HS-5 (cell line): ENCODE measurements at places on chromosomes 16 and 17.

GRCh38 chr16:35314298-35314697, 1854.9 kb downstream of the TP53TG3F start:
- DNase-seq = no peak

DNA sequence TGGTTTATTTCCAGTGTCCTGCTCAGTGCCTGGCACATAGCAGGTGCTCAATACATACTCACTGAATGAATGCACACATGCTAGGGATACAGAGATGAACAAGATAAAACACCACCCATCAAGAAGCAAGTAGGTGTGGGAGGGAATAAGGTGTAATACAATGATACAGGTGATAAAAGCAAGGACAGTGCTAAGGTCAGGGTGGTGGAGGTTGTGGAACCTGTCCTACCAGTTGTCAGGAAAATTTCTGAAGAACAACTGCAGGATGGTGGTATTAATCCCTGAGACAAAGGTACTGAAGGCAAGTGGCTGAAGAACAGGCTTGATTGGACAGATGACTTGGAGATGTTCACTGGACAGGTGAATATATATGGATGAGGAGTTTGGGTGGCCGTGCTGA, 1.8 kb downstream of the KNOP1 start:
- DNase-seq = no peak

DNA sequence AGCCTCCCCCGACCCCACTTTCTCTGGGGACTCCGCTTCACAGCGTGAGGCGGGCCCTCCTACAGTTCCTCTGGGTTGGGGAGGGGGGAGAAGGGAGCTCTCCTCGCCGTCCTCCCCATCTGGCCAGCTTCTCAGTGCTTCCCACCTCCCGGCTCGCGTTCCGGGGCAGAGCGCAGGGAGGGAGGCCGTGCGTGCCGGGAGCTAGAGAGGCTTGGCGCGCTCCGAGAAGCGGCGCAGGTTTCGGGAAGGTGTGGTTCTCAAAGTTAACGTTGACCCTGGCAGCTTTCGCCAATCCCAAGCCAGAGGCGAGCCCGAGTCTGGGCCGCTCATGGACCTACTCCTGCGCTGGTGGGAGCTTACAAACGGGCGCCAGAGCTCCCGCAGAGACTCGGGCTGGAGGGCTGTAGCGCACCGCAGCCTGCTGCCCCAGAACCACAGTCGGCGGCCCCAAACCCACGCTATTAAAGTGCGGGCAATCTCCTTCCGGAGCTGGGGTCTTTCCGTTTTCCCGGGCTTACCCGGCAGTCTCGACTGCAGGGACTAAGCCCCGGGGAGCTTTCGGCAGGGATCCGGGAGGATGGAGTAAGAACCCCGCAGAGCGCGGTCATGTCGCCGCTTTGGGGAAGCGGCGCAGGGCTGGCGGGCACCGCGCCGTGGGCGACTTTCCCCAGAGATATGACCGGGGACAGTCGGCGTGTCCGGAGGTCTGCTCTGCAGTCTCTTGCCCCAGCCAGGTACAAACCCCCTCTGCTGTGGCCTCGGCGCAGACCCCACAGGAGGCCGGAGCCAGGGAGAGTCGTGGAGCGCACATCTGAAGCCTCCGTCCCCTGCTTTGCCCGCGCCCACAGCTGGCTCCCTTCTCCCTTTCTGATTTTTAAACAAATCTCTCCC, 787 bp downstream of the CDH11 start:
- no peak for DNase-seq

GRCh38 chr17:59355030-59355701, 23.7 kb downstream of the YPEL2 start:
- DNase-seq = no peak

DNA sequence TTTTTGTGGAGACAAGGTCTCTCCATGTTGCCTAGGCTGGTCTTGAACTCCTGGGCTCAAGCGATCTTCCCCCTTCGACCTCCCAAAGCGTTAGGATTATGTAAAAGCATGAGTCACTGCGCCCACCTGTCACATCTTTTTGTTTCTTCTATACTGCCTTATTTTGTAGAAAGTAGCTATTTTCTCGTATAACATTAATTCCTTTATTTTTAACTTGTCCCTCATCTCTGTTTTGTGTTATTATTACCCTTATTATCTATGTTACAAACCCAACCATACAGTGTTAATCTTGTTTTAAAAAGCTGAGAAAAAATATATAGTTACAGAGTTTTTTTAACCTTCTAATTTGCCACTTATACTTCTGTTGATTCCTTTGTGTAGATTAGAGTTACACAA, 1.4 kb upstream of the TXNDC11 start:
- DNase-seq = no peak
